ENCODE measurements at places on chromosomes 1 and 21.

- no peak for DNase-seq
Measured at GRCh38 chr1:246659594-246660140, 64.5 kb upstream of the SCCPDH start.

DNA sequence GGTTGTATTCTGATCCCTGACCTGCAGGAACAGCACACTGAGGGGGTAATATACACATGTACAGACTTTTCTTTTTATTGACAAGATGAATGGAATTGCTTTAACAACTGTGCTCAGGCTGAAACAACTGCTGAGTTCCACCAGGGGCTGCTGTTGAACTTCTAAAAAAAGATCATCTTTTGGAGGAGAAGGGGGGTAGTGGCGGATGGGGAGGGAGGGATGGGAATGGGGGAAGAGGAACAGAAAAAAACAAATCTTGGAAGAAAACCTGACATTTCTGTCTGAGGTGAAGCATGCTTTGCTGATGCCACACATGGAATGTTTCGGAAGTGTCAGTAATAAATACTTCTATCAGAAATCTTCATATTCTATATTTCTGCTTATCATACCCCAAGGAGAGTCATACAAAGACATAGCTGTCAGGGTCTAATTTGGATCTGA is 75.0 kb downstream of the RWDD3 start:
- DNase-seq, result no peak

- DNase-seq, result no peak
Measured at GRCh38 chr1:153261281-153262069, 2.0 kb downstream of the LORICRIN start.

GRCh38 chr1:42680921-42681683 is 1.1 kb upstream of the YBX1 start:
- DNase-seq, result no peak

DNA sequence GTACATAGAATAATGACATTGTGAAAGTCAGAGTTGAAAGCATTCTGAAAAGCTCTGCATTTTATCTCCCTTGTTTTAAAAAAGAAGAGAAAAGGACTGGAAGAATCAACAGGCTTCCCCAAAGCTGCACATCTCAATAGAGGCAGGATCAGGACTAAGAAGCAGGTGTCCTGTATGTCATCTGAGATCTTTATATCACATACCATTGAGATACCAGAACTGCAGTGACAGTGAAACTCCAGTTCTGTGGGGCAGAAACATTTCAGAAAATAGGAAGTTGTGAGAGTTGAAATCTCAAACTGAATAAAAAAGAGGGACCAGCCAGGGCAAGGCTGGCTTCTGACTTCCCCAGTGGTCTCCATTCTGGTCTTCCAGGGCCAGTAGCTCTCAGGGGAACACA is 33.0 kb upstream of the SH2D1B start:
- no peak for DNase-seq

Measured in epithelial cell of prostate (primary cell).